ENCODE measurements at places on chromosomes 2 and 18. TPM values are rescaled to one million over a fixed set of nuclear protein-coding genes. Genes with fewer than 3 reads are reported as not detected.

DNA sequence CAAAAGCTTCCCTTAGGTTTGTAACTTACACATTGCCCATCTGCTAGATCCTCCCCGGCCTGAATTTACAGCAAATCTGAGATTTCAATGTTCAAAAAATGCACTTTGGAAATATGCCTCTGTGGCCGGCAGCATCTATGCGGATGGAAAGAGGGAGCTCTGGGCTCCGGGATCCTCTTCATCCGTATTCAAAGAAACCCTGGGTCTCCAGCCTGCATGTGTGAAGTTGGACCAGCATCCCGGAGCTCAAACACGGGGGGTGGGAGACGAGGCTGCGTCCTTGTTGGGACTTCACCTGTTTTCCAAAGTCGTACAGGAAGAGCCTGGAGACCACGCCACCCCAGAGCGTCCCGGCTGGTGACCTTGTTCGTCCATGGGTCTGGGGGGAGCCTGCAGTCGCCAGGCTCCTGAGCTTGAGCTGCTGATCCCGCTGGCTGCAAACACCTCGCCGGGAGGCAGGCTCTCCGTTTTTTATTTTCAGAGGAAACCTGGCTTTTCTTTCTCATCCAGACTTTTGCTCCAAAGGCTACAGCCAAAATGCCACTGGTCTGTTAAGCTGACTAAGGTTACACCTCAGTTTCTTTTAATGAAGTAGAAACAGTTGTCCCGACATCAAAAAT lies 77.4 kb downstream of the PTGR3 start:
- DNase-seq = no peak

FAM237A gene
- not detected for total RNA-seq

DNA sequence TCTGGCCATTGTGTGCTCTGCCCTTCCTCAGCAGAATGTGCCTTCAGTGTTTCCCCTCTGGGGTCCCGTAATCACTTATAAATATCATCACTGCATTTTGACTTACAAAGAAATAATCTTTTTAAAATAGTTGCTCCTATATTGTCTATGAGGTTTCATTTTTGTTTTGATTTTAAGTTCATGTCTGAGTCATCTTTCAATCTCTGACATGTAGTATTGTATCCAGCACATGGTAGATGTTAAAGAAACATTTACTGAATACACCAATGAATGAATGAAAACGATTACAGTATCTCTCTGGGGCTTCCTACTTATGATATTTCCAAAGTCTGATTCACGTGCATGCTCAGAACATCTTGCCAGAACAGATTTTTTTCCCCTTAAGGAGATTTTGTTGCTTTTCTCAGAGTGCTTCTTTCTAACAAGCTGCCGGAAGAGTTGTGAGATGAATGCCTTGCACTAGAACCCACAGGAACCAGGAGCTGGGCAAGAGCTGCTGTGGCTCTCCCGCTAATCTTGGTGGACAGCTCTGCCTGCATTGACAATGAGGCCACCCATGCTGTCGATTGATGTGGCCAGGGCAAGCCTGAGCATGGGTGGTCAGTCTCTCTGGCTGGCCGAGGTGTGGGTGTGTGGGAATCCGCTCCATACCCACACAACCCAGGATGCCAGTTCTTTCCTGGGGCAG lies 199.4 kb downstream of the CYRIA start:
- no peak for DNase-seq

DNA sequence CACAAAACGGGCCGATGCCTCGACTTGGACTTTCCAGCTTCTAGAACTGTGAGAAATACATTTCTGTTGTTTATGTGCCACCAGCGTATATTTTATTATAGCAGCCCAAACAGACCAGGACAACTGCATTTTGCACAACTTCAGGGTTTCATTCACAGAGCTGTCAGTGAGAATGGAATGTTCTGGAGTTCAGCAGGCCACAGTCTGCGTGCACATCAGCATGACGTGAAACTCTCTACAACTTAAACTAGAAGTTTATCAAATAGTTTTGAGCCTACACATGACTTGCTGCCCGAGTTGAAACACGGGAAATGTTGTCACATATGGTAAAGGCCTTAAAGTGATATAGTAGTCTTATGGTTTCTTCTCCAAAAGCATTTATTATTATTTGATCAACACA lies 3.9 kb upstream of the TRIB2 start:
- DNase-seq = no peak

DNA sequence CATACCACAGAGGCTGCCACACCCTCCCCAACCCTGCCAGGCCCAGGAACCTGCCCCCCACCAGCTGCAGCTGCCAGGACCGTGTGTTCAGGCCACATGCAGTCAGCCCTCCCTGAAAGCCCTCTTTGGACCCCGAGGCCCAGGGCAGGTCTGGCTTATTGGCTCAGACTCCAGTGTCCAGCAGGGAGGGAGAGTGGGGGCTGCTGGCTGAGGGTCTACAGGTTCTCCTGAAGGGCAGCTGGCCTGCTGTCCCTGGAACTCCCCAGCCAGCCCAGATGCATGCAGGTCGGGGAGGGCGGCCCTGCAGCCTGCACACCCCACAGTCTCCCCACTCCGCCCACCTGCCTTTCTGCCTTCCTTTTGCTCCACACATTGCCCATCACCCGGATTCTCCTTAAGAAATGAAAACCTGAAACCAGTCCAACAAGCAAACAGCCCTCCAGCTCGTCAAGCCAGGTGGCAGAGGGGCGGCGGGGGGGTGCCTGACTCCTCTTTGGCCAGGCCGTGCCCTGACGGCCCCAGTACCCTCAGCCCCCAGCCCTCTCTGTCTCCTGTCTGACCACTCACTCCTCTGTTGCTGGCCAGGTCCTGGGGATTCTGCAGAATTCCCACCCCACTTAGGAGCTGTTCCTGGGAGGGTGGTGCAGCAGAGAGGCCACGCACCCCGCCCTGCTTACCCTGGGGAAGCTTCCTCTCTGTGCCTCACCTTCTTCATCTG lies 18.0 kb downstream of the GPR35 start:
- DNase-seq = no peak
